ENCODE measurements at places on chromosomes 4 and X.

GRCh38 chr4:138090918-138091676 is 151.1 kb downstream of the SLC7A11 start:
- DNase-seq: no peak

DNA sequence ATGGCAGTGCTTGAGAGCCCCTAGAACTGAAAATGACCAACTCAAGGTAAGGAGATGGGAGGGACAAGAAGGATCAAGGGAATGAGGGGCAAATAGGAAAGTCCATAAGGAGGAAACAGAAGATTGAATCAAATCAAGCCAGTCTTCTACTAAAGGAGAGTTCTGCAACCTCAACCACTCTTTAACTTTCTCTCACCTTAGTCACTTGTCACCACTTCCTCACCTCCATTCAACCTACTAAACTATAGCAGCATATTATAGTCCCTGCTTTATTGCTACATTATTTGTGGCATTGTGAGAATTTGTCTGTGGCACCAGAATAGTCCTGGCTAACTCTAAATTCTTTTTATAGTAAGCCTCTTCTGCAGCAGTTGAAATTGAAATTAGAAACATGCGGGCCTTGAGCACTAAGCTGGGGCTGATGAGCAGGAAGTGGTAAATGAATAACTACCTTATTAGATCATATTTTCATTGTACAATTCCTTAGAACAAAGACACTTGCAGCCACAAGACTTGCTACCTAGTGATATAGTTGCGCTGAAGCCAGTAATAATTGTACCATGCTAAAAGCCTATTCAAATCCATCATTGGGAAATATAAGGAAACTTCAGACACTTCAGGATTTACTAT is 336.9 kb downstream of the ZNF674 start:
- no peak for DNase-seq

DNA sequence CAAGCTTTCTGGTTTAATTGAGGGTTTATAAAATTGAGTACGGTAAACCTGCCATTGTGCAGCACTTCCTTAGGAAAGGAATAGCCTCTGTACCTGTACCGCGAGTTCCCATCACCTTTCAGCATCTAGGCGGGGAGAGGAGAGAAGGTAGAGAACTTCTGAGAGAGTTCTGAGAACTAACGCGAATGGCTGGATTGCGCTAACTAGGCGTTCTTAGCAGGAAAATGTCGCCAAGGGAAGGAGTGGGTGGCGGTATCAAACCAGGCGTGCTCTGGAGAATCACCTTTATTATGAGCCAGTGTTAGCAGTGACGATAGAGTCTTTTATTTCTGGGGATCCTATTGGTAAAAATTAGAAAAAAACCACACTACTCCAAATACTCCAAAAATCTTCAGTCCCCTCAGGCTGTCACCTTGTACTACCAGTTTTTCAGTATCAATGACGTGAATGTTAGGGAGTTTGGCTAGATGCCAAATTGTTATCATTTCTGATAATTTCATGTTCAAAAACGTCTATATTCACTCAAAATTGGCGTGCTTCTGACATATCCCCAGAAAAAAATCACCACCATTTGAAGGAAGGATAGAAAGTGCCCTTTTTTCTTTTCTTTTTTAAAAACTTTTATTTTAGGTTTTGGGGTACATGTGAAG is 1.4 kb downstream of the UGT8 start:
- no peak for DNase-seq

- DNase-seq: no peak
Observed at GRCh38 chr4:113826421-113826820, 64.9 kb upstream of the CAMK2D start.
